ENCODE measurements at places on chromosomes 6 and 20.

- DNase-seq = no peak
These were observed 121.4 kb downstream of the ATXN1 start for GRCh38 chr6:16639684-16640480.

DNA sequence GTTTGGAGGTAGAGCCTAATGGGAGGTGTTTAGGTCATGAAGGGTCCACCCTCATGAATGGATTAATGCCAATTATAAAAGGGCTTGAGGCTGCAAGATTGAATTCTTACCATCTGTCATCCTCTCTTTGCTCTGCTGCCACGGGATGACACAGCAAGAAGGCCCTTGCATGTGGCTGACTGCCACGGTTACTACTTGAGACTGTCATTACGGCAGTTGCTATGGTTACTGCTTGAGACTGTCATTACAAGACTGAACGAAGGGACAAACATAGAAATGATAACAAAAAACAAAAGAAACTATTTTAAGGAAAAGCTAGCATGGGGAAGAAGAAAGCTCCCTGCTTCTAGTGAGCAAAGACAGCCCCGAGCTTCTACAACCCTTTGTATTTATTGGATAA, 715.0 kb downstream of the TFAP2A start:
- DNase-seq = no peak

GRCh38 chr6:2669067-2669700, 81.5 kb downstream of the MYLK4 start:
- DNase-seq = no peak

- no peak for DNase-seq
These were observed 103.2 kb upstream of the RIPOR2 start for GRCh38 chr6:25038999-25039398.

DNA sequence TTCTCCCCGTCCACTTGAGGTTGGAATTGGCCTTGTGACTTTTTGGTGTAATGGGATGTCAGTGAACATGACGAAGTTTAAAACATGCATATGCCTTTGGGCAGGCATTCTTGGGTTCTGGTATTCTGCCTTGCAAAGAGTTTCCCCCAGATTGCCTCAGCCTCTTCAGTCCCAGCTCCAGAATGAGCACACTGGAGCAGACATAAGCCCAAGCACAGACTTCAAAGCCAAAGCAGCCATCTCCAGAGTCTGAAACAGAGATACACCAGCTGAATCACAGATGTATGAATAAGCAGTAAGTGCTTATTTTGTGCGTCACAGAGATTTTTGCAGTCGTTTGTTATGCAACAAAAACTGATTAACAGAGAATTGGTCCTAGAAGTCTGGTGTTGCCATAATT, 546.0 kb downstream of the FRK start:
- no peak for DNase-seq

DNA sequence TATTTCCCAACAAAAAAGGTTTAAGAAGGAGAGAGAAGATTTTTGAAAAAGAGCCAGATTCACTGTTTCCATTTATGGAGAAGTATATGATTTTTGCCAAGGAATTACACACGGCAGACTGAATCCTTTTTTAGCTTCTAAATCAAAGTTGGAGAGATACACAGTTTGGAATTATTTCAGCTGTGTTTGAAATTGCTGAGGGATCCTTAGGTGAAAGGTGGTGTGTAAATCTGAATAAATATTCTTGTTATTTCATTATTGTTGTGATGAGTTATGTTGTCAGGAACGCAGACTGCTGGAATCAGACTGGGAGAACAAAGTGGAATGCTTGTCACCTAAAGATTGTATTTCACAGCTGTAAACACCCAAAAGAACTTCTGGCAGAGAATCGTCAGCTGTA, 168.5 kb upstream of the AKIRIN2 start:
- DNase-seq = no peak

DNA sequence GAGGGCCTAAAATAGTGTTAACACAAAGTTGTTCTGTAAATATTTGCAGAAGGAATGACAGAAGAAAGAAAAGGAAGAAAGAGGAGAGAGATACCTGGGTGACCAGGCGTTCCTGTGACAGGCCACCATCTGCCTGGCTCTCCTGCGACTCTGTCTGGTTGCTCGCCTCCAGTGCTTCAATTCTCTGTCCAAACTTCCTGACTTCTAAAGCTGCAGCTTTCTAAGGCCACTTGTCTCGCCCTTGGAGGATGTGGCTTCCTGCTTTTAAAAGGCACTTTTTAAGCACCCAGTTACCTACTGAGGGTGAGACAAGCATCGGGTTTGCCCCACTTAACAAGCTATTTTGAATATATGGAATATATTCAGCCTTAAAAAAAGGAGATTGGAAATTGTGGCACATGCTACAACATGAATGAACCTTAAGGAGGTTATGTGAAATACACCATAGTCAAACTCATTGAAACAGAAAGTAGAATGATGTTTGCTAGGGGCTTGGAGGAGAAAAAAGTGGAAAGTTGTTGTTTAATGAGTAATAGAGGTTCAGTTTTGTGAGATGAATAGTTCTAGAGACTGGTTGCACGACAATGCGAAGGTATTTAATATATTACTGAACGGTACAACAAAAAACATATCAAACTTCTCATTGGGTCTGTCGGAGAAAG, 32.8 kb downstream of the VIP start:
- DNase-seq = no peak

GRCh38 chr6:128111096-128111495, 210.2 kb upstream of the THEMIS start:
- no peak for DNase-seq

DNA sequence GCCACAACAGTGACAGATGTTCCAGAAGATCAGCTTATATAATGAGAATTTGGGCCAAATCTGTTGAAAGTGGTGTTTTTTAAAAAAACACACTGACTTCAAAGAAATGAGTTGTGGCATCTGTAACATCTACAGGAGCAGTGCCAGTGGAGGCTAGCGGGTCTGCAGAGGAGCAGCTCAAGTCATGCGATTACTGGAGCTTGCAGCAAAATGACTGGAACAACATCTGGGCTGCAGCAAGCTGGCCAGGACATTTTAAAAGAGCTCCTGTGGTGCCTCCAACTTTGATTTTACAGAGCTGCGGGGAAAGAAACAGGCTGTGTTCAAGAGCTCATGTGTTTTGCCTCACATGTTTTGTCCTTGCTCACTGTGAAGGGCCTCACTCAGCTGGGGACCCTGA, 57.2 kb downstream of the TBX18 start:
- no peak for DNase-seq

GRCh38 chr6:35457907-35458306, 5.8 kb downstream of the FANCE start:
- DNase-seq = no peak

- no peak for DNase-seq
These were observed 140.0 kb downstream of the KIF16B start for GRCh38 chr20:16433293-16433580.

DNA sequence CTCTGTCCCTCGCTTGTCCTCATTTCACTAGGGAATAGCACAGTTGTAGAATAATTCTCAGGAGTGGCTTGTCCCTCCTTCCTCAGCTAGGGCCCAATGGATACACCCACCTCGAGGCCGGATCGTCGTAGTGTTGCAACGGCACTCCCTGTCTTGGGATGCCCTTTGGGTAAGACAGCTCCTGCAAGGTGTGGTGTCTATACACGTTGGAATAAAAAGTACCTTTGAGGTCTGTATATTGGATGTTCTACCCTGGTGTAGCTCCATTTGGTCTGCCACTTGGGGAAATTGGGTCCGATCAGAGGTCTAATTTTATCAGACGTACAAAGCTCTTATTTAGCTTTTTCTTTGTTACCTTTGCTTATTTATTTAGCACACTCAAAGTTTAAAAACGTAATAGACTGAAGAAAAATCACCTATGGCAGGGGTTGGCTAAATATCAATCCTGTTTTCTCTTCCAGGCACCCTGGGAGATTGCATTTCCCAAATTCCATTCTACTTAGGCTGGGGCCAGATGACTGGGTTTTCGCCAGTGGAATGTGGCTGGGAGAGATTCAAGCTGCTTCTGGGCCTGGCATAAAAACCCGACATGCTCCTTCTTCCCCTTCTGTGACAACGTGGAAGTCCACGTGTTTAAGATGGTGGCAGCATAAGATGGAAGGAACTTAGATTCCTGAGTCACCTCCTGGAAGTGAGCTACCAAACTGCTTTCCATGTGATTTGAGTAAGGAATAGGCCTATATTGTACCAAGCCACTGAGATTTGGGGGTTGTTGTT, 82.3 kb upstream of the CD83 start:
- no peak for DNase-seq

Data from tibial artery (tissue), 4 donors.